Heart right ventricle (tissue), 16 donors: ENCODE measurements at places on chromosomes 11 and 22. TPM values are rescaled to one million over a fixed set of nuclear protein-coding genes. Genes with fewer than 3 reads are reported as not detected.

MRGPRD gene
- total RNA-seq, result not detected

DNA sequence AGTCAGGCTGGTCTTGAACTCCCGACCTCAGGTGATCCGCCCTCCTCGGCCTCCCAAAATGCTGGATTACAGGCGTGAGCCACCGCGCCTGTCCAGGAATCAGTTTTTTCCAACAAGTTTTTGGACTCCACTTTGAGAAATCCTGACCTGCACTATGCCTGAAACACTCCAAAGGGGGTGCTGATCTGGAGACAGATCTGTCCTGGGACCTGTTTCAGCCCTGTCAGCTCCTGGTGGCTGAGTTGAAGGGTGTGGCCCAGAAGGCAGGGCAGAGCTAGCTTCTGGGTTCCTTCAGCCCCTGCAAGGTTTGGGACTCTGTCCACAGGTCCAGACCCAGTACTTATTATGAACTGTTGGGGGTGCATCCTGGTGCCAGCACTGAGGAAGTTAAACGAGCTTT is 1.2 kb downstream of the DNAJC4 start:
- no peak for DNase-seq

DNA sequence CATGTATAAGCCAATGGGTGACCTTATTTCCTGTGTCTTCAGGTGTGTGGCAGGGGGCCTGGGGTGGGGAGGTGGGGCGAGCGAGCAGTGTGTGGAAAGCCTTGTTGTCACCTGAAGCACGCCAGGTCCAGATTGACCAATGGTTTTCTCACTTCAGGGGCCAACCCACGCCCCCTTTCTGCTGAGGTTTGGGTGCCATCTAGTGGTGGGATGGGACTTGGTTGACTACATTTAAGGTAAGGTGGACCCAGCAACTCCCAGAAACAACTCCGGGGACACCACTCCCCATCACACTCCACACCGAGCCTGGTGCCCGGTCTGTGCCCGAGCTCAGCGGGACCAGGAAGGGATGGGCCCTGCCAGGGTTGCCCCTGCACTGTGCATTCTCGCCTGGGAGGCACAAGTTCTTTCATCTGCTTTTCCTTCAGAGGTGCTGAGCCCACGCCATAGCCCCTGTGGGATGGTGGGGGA is 40.0 kb downstream of the TPCN2 start:
- DNase-seq, result peak; percentile 79

ZNF214 gene
- total RNA-seq, result 0.85 TPM

RBFOX2 gene
- total RNA-seq, result 97.0 TPM

- DNase-seq, result no peak
Observed at GRCh38 chr11:10122326-10123197, 171.5 kb downstream of the SBF2 start.

DNA sequence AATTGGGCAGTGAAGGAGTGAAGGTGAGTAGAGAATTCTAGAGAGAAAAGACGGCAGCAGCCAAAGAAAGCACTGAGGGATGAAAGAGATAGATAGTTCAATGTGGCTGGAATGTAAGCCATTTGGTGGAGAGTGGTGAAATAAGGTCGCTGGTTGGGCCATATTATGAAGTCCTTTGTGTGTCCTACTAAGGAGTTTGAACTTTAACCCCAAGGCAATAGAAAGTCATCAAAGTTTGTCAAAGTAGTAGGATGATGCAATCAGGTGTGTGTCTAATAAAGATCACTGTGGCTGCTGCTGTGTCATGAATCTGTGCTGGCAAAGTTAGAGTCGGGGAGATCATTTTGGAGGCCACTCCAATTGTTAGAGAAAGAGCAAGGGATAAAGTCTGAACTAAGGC is 18.7 kb downstream of the RNF121 start:
- DNase-seq, result no peak

INS gene
- total RNA-seq, result not detected

DNA sequence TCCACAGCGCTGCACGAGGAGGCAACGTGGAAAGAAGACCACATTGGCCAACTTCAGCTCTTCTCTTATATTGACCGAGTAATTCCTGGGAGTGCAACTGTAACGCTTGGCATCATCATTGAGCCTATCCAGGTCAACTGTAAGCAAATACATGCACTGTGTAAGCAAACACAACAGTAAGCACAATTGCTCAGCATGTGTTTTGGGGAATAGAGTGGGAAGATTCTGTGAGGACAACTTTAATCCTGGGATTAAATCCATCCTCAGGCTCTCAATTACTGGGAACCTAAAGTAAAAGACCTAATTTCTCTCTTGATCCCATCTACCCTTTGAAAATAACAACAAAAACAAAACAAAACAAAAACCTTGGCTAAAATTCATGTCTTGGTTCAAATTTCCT is 109.5 kb upstream of the DDI1 start:
- no peak for DNase-seq

DNA sequence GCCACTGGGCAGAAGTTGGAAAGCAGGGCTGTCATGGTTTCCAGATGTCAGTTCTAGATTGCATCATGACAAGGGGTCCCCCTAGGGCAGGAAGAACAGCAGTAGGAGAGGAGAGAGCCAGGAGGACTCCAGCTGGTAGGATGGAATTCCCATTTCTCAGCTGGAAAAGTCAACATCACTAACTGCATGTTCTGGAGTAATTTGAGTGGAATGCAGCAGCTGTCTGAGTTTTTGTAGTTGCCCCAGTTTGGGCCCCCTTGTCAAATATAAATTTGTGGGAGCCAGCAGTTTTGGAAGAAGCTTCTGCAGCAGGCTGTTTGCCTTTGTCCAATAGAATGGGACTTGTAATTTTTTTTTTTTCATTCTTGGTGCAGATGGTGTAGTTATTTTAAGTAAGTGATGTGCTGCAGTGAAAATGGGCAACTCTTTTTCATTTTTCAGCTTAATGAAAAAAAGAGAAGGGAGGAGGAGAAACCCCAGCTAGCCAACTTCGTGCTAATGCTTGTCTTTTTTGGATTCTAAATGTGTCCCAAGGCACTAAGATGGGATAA is 86.9 kb downstream of the LDLRAD3 start:
- DNase-seq, result no peak

DBX1 gene
- total RNA-seq, result not detected

PPM1F gene
- total RNA-seq, result 31.4 TPM

DNA sequence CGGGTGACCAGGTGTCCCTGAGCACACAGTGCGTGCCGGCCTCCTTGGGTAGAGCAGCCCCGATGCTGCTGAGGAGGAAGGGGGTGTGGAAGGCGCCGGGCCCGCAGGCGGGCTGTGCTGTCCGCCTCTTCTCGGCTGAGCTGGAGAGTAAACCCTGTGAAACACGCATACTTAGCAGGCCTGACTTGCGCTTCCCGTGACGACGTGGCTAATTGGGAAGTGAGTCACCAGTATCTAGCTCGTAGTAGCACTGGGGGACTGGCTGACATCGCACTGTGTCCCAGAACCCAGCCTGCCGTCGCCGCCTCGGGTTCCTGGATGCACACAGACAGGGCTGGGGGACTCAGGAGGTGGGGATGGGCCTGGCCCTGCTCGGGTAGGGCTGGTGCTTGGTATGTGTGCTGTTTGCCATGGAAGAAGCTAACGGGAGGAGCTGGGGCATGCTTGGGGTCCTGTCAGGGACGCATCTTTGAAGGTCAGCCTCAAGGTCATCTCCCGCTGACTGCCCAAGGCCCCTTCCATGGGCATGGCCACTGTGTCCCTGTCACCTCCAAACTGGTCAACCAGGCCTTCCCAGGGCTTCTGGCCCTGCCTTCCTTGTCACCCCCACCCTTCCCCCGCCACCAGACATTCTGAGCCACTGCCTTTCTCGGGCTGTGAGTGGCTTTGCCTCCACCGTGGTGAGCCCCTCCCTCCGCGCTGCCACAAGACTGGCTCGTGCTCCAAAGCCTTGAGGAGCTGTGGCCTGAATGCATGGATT is 1327.0 kb downstream of the BRD1 start:
- DNase-seq, result no peak

MGAT3 gene
- 1.8 TPM for total RNA-seq

DNA sequence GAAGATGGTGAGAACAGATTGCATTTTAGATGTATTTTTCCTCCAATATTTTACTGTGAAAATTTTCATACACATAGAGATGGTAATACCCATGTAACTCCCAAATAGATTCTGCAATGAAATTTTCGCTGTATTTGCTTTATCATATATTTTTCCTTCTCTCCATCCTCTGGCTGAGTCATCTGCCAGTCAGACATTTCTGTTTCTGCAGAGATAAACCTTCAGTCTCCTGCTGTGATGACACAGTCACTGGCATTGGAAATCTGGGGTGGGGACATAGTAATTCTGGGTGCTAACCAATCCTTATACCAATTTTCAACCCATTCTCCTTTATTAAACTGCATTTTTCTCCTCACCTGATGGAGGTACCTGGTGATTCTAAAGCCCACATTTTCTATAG is 33.7 kb downstream of the SVIP start:
- DNase-seq, result no peak

CHRNA10 gene
- 0.38 TPM for total RNA-seq

DNA sequence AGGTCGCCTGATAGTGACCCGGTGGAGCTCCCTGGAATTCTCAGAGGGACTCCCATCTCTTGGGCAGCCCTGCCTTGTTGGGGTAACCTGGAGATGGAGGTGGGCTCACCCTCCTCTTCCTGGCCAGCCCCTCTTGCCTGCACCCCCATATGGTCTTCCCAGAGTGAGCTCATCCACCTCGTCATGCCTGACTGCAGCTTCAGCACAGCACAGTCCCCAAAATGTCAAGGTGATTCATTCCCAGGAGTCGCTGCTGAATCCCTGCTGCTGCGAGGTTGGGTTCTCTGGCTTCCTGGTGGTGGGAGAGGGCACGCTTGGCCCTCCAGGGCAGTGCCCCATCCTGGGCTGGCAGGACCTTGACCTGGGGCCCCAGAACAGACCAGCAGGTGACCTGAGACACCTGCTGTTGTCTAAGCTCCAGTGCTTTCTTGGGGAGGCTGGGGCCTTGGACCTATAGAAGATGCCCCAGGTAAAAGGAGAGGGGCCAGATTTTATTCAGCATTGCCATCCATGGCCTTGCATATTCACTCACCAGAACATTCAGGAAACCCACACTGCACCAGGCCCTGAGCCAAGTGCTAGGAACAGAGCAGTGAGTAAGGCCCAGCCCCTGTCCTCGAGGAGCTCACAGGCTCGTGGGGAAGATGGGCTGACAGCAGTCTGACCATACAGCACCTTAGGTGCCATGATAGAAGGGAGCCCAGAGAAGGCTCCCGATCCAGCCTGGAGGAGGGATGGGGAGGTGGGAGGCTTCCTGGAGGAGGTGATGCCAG is 72.9 kb downstream of the CACNA1I start:
- DNase-seq, result no peak

DNA sequence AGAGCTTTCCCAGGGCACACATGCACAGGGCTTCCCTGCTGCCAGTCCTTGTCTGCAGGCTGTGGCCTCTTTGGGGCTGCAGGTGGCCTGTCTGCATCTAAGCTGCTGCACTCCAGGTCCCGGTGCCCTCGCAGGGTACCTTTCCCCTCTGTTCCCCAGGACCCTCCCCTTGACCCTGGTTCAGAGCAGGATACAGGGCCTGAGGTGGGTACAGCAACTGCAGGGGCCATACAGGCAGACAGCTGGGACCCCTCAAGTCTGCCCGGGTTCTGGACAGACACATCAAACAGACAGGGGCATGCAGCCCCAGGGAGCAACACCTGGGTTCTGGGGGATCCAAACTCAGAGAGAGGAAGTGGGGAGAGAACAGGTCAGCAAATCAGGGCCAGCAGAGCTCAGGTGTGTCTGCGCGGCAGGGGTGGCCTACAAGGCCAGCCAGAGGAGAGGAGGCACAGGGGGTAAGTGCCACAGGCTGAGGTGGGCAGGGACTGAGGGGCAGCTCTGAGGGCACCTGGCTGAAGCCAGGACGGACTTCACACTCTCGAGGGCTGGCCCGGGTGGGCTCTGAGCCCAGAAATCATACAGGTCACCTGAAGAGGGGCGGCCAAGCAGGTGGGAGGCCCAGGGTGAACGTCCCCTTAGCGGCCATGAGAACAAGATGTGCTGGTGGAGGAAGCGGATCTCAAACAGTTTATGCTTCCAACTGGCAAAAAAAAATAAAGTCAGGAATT is 29.9 kb upstream of the COMT start:
- no peak for DNase-seq

GRCh38 chr11:76074148-76075095 is 131.9 kb downstream of the WNT11 start:
- DNase-seq, result no peak

- no peak for DNase-seq
Observed at GRCh38 chr11:60502221-60502775, 9.7 kb downstream of the MS4A12 start.

DNA sequence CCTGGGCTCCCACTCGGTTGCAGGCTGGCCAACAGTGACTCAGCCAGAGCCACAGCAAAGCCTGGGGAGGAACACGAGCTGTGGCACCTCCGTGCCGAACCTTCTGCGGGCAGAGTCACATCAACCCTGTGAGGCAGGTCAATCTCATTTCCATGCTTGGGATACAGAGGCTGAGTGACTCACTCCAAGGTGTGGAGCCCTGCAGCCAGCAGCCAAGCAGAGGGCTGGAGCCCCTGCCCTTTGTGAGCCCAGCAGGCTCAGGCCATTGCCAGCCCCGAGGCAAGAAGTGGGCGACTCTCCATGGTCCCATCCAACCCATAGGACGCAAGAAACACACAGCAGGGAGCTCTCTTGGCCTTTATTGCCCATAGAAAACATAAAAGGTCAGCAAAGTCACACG is 21.4 kb downstream of the CSNK1E start:
- DNase-seq, result no peak

DNA sequence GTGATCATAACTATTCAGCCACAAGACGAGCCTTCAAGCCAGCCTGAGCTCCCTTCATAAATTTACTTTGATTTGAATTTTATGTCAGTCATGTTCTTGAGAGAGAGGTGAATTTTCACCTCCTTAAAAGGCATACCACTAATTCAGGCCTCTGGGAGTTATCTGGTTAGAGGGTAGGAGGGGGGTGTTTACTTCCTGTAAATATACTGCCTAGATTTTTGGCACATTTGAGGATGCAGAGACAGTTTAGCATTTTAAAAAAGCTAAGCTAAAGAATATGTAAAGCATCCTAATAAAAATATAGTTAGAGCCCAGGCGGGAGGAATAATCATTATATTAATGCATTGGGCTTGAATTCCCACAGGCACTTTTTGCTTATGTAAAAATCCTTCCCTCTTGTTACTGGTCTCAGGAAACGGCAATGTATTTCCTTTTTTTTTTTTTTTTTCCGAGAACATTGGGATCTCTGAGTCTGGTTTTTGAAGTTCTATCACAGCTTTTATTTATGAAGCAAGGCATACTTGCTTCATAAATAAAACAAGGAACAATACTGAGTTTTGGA is 116.5 kb downstream of the CSNK2A3 start:
- DNase-seq, result no peak

DNA sequence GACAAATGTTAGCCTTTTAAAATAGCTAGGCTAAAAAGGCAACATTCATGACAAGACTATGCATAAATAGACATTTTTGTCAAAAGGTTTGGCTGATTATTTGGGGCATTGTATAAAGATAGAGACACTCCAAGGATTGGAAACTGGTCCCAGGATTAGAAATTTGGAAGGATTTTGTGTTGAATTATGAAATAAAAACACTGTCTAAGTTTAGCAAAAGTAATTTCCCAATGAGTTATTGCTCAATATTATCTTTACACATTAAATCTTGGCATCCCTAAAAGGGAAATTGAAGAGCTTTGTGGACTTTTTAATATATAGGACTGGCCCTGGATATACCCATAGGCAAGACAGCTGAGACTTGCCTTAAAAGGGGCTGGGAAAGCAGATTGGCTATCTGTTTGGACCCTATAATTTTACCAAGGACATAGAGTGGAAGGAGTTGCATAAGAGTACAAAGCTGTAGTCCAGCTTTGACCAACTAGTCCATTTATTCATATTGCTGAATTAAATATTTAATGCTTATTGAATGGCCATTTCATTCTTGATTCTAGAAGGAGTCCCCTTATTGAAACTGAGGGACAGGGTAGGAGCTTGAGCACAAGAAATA is 382.7 kb downstream of the METTL15 start:
- no peak for DNase-seq

CCDC116 gene
- 0.11 TPM for total RNA-seq

FAM180B gene
- not detected for total RNA-seq

NLRP6 gene
- total RNA-seq, result 0.09 TPM
